ENCODE measurements at places on chromosomes 12 and 14. TPM values are rescaled to one million over a fixed set of nuclear protein-coding genes. Genes with fewer than 3 reads are reported as not detected.

ITGA5 gene
- total RNA-seq: not detected

LPAR5 gene
- 14.6 TPM for total RNA-seq

CISTR gene
- not detected for total RNA-seq

TXNDC16 gene
- total RNA-seq: 20.6 TPM

PIP4P1 gene
- 29.4 TPM for total RNA-seq

DEPDC4 gene
- 6.2 TPM for total RNA-seq

ARL1 gene
- 41.2 TPM for total RNA-seq

ANGEL1 gene
- total RNA-seq: 29.4 TPM

OR4K1 gene
- not detected for total RNA-seq

FOXG1 gene
- not detected for total RNA-seq

RNF212B gene
- total RNA-seq: not detected

PPP1R1A gene
- not detected for total RNA-seq

NFATC4 gene
- 17.1 TPM for total RNA-seq

DNA sequence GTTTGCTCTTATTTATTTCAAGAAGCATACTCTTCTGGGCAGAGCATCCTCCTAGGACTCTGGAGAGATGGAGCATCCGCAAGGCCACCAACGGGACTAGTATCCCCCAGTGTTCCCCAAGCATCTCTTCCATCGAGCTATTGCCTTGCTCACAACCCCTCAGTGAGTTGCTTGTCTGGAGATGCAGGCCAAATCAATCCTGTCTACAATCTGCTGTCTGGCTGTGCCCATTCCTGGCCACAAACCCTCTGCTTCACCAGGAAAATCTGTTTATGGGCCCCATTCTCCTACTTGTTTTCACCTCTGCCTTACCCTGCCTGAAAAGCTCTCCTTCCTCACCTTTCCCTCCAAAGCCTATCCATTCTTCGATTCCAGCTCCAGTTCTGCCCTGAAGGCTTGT lies 219.2 kb downstream of the CACNA1C start:
- H3K27me3 ChIP-seq: no peaks in the 10 kb centered on the region
- H3K4me1 ChIP-seq: no peaks in the 10 kb centered on the region
- no peak overlapping the region for H3K4me3 ChIP-seq
- no peaks in the 10 kb centered on the region for H3K36me3 ChIP-seq
- no peak overlapping the region for H3K27ac ChIP-seq

DNA sequence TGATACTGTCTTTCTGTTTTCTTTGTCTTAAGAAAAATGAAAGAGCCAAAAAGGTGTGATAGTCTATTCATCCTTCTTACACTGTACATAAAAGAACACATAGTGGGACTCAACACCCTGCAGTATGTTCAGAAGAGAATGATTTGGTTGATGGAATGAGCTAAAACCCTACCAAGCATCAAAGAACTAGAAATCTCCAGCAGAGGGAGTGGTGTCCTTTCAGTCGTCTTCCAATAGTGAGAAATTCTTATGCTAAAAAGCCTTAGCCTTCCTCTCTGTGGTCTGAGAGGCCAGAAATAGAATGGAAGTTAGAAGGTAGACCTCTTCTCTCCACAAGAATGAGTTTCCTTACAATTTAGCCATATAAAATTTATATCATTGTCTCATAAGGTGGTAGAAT lies 393.4 kb upstream of the SEL1L start:
- H3K4me3 ChIP-seq: no peak overlapping the region
- H3K27me3 ChIP-seq: no peaks in the 10 kb centered on the region
- no peaks in the 10 kb centered on the region for H3K36me3 ChIP-seq
- DNase-seq: peak; percentile 44

DNA sequence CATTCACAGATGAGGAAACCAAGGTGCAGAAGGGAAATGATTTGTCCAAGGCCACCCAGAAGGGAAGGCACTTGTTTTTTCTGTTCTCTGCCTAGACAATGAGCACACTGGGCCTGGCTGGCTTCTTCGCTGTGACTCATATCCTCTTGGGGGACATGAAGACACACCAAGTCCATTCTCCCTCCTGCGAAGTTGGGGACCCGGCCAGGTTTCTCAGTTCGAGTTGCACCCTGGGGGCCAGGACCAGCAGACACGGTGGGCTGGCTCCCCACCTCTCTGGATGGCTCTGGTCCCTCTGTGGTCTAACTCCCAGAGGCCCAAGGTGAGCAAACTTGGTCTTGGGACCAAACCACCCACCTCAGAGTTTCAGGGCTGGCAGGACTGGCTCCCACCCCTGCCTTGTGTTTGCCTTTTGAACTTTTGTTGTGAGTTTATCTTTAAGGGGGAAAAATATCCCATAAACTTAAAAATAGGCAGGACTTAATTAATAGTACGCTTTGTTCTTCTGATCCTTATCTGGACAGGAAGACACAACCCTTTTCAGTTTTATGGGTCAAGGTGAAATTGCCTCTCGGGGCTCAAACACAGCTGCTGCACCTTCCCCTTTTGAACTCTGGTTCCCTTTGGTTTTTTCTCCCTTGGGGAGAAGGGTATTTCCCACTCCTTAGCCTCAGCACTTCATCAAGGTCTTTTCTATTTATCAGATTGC lies 9.0 kb upstream of the MLEC start:
- peak; percentile 59 for DNase-seq
- H3K27ac ChIP-seq: peak overlapping the region; percentile 58
- no peak overlapping the region for H3K4me3 ChIP-seq
- H3K36me3 ChIP-seq: no peaks in the 10 kb centered on the region
- H3K4me1 ChIP-seq: peaks cover 29% of the 10 kb centered on the region

GRCh38 chr12:82593143-82593542 lies 93.6 kb upstream of the TMTC2 start:
- H3K4me3 ChIP-seq: no peak overlapping the region
- H3K27me3 ChIP-seq: no peaks in the 10 kb centered on the region
- H3K27ac ChIP-seq: no peak overlapping the region

DNA sequence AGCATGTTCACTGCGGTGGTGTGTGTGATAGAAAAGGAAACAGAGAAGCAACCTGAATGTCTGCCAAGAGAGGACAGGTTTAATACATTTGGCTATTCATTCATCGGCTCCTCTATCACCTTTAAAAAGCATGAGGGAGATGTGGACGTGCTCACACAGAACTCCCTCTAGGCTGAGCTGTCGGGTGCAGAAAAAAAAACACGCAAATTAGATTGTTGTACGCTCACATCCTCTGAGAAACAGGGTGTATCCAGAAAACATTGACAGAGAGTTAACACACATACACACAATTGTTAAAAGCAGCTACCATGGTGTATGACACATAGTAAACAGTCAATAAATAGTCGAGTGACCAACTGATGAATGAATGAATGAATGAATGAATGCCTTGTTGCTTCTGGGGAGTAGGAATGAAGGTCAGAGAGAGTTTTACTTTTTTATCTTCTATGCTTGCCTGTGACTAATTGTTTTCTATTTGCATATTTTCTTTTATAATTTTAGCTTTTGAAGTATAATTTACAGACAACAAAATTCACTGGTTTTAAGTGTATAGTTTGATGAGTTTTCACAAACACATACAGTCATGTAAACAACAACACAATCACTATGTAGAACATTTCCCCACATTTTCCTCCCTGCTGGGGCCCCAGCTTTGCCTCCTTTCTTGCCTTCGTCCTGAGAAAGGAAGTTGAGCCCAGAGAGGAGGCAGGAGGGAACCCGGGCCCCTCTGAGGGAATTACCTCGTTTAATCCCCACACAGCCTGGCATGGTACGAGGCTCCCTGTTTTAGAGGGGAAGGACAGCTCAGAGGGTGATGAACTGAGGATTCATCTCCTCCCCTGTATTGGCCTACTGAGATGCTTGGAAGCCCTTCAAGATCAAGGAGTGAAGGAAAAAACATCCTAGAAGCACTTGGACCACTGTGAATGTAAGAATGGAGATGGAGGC lies 19.7 kb upstream of the FAM222A start:
- no peak for DNase-seq
- no peak overlapping the region for H3K27ac ChIP-seq
- H3K36me3 ChIP-seq: no peaks in the 10 kb centered on the region
- H3K27me3 ChIP-seq: no peaks in the 10 kb centered on the region
- no peak overlapping the region for H3K4me3 ChIP-seq
- no peaks in the 10 kb centered on the region for H3K4me1 ChIP-seq

DNA sequence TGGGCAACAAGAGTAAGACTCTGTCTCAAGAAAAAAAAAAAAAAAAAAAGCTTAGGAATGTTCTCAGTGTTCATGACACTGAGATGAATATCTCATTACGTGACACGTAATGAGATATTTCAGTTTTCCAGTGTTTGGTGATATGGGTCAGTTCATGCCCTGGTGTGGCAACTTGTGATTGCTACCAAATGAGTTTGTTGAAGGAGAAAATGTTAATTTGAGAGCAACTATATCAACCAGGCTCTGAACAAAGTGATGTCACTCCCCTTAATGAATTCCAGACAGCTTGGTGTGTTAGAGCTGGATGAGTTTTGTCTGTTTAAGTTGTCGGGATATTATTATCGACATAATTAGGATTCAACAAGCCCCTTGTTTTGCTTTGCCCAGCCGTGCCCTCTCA lies 211.7 kb downstream of the DPF3 start:
- no peak for DNase-seq
- H3K27me3 ChIP-seq: 0 out of 2 replicates have a peak, but pooled peaks cover 3% of the 10 kb centered on the region
- no peaks in the 10 kb centered on the region for H3K36me3 ChIP-seq
- no peak overlapping the region for H3K4me3 ChIP-seq

DNA sequence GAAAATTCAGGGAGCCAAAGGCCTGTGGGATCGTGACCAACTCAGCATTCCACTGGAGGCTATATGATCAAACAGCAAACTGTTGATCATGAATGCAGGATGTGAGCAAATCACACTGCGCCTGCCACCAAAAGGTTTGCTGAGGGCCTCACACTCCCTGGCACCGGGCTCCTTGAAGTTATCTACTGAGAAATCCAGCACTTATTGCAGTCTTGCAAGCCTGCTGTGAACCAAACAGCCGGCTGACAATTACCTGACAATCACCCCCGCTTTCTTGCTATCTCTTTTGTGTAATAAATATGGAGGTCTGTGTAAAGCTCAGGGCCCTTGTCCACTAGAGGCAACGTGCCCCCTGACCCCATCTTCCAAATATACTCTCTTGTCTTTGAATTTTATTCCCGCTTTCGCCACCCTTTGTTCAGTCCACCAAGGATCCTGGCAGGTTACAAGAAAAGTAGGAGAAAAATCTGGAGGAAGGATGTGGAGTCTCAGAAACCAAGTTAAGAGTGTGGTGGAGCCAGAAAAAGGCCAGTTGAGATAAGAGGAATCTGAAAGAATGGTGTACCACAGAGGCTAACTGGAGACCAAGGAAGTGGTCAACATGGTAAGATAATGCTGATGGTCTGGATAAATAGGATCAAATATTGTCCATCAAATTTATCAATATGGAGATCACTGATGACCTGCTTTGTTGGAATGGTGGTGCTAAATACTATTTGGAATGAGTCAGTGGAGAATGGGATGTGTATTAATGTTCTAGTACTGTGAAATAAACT lies 229.2 kb downstream of the ALX1 start:
- no peak overlapping the region for H3K4me3 ChIP-seq
- no peaks in the 10 kb centered on the region for H3K36me3 ChIP-seq
- H3K27ac ChIP-seq: no peak overlapping the region
- no peaks in the 10 kb centered on the region for H3K27me3 ChIP-seq
- DNase-seq: no peak
- no peaks in the 10 kb centered on the region for H3K4me1 ChIP-seq

- no peaks in the 10 kb centered on the region for H3K27me3 ChIP-seq
- DNase-seq: no peak
- H3K4me1 ChIP-seq: no peaks in the 10 kb centered on the region
- no peak overlapping the region for H3K27ac ChIP-seq
- H3K36me3 ChIP-seq: no peaks in the 10 kb centered on the region
Measured at GRCh38 chr12:509500-509899, 49.8 kb downstream of the B4GALNT3 start.

DNA sequence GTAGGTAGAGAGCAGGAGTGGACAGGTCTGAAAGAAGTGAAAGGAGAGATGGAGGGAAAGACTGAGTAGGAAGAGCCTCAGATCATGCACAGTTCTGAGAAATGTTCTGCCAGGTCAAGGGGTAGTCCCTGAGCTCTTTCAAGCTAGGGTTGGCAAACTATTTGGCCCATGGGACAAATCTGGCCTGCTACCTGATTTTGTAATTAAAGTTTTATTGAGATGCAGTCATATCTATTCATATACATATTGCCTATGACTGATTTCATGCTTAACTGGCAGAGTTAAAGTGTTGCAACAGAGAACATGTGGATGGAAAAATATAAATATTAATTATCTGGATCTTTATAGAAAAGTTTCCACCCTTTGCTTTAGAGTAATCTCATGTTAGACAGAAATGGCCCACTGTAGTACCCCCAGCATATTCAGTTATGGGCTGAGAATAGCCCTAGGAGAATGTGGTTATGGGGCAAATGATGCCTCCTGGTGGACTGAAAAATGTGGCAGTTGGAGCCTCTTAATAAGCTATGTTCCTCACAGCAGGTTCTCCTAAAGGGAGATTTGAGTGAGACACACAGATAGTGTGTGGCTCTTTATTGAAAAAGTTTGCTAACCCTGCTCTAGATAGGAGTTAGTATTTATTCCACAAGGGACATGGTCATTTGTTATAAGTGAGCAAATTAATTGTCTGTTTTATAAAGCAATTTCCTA lies 476.9 kb downstream of the LRIG3 start:
- H3K36me3 ChIP-seq: no peaks in the 10 kb centered on the region
- no peak overlapping the region for H3K4me3 ChIP-seq
- no peaks in the 10 kb centered on the region for H3K27me3 ChIP-seq

- no peak for DNase-seq
- H3K4me3 ChIP-seq: no peak overlapping the region
- H3K4me1 ChIP-seq: no peaks in the 10 kb centered on the region
- no peaks in the 10 kb centered on the region for H3K36me3 ChIP-seq
- no peak overlapping the region for H3K27ac ChIP-seq
- no peaks in the 10 kb centered on the region for H3K27me3 ChIP-seq
Measured at GRCh38 chr12:1978078-1978862, 26.0 kb downstream of the DCP1B start.

DNA sequence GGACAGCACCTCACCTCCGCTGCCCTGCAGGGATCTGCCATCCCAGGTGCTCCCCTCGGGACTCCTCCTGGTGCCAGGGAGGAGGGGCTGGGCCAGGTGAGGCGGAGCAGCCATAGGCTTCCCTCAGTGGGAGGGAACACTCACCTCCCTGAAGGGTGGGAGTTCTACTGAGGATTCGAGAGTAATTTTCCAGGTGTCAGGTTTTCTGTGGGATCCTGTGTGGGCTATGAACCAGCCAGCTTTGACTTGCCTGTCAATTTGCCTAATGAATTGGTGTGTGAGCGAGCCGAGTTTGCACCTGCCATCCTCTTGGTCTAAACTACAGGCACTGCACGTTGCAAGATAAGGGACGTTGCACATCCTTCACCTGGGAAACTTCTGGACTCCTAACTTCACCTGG lies 50.3 kb downstream of the NOC4L start:
- H3K27ac ChIP-seq: no peak overlapping the region
- H3K4me1 ChIP-seq: peaks cover 10% of the 10 kb centered on the region
- DNase-seq: no peak
- no peaks in the 10 kb centered on the region for H3K36me3 ChIP-seq

- H3K27ac ChIP-seq: no peak overlapping the region
- H3K4me1 ChIP-seq: no peaks in the 10 kb centered on the region
- DNase-seq: no peak
- no peak overlapping the region for H3K4me3 ChIP-seq
- H3K36me3 ChIP-seq: no peaks in the 10 kb centered on the region
Measured at GRCh38 chr14:80110721-80111120, 100.6 kb downstream of the DIO2 start.

GRCh38 chr12:19432309-19433170 lies 6.8 kb upstream of the AEBP2 start:
- DNase-seq: no peak
- H3K36me3 ChIP-seq: no peaks in the 10 kb centered on the region
- peaks cover 4% of the 10 kb centered on the region for H3K4me1 ChIP-seq
- H3K4me3 ChIP-seq: no peak overlapping the region
- no peak overlapping the region for H3K27ac ChIP-seq
- no peaks in the 10 kb centered on the region for H3K27me3 ChIP-seq

GRCh38 chr14:61765225-61765943 lies 3.2 kb downstream of the SNAPC1 start:
- H3K27ac ChIP-seq: no peak overlapping the region
- no peak for DNase-seq
- H3K4me1 ChIP-seq: peaks cover 41% of the 10 kb centered on the region
- H3K4me3 ChIP-seq: no peak overlapping the region
